Testis (tissue), 5 donors: ENCODE measurements at places on chromosomes 3 and 15.

DNA sequence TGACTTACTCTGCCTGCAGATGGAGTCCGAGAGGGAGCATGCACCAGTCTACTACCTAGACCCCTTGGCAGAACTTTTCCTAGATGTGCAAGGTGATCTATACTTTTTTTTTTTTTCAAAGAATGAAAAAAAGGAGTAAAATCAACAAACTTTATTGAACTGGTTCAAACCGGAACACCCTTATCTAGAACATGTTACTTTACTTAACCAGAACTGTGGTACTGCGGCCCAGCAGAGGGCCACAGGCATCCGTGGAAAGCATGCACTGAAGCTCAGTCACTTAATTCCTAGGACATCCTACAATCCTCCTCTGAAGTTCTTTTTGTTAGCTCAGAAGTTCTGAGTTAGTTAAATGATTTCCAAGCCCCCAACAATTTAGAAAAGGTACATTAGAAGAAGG is 21.6 kb downstream of the CHAC1 start:
- DNase-seq: no peak

DNA sequence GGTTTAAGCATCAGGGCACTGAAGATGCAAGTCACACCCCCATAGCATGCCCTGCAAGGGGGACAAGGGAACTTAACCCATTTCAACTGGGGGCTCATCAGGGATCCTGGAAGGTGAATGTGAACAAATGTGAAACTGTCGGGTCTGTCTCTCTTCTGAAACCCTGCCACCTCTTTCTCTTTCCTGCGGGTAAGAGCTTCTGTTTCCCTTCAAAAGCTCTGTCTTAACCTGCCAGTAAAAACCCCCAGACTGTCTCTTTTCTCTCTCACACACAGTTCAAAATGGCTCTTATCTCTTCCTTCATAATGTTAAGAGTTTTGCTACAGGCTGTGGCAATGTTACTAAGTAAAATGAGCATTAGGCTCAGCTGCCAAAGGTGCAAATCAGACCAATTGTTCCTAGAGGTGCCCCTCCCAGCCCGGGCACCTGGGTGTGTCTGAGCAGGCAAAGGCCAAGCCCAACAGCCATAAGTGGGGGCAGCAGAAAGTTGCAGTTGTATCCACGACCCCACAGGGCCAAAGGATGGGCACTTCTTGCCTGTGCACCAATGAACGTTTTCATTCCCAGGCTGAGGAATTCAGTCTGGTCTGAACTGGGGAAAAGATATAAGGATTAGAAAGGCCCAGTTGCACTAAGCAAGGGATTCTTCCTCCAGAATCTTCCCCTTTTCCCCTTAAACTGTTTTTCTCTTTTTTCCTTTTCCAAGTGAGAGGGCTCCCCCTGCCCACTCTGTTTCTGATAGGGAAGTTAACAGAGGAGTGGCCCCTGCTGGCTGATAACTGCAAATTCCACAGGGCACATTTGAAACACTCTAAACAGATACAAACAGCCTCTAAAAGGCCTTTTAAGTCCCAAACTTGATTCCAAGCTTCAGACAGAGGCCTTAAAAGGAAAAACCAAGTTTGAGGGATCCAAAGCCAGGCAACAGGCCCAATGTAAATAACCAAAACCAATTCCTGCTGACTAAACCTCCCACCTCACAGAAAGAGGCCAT is 113.8 kb upstream of the EPHA6 start:
- no peak for DNase-seq

GRCh38 chr3:16390581-16390980 is 122.9 kb downstream of the RFTN1 start:
- no peak for DNase-seq

GRCh38 chr3:153614140-153614539 is 452.1 kb downstream of the RAP2B start:
- no peak for DNase-seq

DNA sequence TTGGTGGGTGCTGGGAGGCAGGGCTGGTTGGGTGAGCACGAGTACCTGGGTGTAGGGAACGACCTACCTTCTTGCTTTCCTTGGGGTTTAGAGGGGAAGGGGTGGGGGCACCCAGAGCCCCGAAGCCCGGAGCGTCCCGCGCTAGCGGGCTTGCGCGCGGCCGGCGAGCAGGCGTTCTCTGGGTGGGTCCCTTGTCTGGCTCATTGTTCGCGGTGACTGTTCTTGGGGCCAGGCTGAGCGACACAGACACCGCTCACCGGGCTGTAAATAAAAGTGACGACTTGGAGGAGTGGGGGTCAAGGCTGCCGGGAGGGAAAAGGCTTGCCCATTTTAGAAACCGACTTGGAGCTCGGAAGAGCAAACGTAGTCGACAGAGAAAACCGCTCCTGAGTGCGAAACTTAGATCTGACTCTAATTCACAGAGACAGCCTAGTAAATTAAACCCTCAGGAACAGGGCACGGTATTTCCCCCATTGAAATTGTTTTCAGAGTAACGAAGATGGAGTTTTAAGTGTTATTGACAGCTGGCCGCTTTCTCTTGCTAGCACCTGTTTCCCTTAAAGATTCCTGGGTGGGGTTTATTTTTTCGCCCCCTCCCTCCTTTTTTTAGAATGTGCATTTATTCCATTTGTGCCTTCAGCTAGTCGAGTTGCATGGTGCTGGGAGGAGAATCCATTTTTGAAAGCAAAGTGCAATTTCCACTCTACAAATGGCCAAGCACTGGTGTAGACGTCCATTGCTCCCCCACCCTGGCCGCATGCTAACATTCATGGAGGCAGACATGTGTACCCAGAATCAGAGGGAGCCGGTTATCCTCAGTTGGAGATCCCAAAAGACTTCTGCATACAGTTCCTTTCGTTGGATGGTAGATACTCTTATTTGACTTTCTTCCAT is 532.1 kb upstream of the SEMA6D start:
- DNase-seq: peak; percentile 19

- DNase-seq: no peak
These were observed 386.7 kb downstream of the UNC13C start for GRCh38 chr15:54364961-54365360.

DNA sequence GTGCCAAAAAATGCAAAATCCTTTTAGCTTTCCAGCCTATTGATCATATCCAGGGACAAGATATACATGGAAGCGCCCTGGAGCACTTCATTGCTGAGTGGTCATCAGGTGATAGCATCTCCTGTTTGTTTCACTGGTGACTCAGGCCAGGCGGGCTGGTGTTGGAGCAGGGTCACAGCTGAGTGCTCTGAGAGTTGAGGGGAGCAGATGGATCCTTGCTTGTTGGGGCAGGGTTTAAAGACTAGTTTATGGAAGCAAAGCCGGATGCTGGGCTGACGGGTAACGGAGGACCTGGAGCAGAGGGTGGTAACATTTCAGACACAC is 405.0 kb upstream of the TPM1 start:
- no peak for DNase-seq
